ENCODE measurements at places on chromosomes 1 and 21.
A peak's percentile ranks its signal among the peaks of the same experiment; 100 is the strongest.

- no peak for DNase-seq
These were observed 54.4 kb downstream of the SYT6 start for GRCh38 chr1:114099268-114099667.

DNA sequence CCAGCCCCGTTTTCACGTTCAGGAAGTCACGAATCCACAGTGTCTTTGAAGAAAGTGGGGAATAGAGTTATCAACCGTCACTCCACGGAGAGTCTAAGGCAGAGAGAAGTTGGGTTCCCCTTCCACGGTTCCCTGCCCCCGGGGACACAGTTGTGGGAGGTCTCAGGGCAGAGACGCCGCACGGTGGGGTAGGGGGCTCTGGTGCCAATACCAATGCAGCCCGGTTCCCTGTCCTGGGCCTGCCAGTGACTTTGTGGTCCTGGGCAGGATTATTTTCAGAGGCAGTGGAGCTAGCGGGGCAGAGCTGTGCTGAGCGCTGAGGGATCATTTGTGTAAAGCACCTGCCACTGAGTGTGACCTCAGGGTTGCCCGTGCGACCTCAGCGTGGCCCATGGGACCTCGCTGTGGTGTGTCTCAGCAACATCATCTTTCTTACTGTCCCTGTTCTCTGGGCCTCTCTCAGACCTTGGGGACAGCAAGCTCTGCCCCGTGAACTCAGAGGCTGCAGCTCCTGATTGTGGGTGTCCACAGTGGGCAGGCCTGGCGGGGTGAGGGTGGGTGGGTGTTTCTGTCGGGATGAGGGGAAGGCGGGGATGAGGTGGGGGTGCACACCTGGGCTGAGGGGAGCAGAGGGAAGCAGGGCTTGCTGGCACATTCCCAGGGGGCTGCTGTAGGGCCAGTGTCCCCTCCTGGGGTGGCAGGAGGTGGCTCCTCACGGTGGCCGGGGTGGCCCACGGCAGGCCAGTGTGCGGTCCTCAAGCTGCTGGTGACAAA is 65.2 kb downstream of the AGPAT3 start:
- DNase-seq = no peak

GRCh38 chr1:14296795-14297194 is 301.7 kb upstream of the KAZN start:
- DNase-seq = no peak

GRCh38 chr1:228158151-228159007 is 7.2 kb upstream of the IBA57 start:
- DNase-seq = no peak

- DNase-seq = no peak
These were observed 55.9 kb upstream of the PTGFRN start for GRCh38 chr1:116853680-116854402.

DNA sequence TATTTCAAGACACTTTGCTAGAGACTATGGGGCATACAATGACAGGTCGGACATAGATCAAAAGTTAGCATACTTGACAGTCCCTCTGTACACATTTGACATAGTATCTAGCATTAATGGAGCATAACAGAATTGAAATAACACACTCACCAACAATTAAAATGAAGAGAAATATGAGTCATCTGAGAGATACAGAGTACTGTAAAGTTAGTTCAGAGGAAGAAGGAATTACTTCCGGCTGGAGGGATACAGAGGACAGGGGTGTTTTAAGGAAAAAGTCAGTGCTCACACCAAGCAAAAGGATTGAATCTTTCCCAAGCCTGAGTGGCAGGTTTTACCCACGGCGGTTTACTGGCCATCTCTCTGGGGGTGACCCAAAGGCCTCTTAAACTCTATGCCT is 2.4 kb downstream of the ZMYND12 start:
- DNase-seq = no peak

DNA sequence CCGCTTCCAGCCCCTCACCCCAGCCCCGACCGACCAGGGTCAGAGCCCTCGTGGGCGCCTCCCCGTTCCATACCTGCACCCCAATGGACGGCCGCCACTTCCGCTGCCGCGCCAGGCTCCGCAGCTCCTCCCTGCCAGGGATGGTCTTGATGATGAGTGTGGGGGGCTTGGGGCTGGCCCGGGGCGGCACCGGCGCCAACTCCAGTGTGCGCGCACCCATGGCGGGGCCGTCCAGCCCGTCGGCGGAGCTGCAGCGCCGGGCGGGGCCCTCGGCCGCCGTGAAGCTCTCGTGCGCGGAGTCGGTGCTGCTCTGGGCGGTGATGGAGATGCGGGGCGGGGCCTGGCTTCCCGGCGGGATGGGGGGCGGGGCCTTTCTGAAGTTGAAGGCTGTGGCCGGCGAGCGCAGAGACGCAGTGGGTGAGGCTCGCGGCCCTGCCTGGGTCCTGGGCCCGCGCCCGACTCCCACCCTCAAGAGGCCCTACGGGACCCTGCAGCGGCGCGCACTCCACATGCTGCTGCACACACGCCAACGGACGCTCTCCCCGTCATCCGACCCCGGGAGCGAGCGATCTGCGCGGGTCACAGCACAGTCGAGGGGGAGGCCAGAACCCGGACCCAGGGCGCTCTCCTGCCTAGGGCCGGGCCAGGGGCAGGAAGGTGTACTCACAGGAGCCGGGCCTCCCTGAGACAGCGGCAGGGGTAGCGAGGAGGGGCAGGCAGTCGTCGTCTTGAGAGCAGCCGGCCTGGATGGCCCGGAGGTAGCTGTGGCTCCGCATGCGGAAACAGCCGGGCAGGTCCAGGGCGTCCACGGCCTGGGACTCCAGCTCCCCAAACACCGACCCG is 26.1 kb upstream of the SMIM12 start:
- DNase-seq = peak; percentile 16

DNA sequence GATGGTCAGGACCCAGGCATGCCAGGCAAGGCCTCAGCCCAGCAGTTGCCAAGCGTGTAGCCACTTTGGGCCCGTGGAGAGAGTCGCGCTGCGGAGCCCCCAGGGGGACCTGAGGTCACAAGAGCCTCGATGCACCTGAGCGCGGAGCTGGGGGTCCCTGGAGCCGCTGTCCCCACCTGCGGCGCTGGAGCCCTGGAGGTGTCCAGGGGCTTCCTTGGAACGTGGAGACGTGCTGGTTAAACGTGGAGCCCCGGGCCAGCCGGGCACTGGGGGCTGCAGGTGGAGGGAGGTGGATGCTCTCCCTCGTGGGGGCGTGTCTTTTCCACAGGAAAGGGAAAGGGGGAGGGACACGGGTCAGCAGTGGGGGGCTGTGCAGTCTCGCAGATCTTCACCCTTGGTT is 3.1 kb downstream of the PLCH2 start:
- no peak for DNase-seq

GRCh38 chr1:93576746-93577145 is 104.9 kb downstream of the BCAR3 start:
- no peak for DNase-seq

DNA sequence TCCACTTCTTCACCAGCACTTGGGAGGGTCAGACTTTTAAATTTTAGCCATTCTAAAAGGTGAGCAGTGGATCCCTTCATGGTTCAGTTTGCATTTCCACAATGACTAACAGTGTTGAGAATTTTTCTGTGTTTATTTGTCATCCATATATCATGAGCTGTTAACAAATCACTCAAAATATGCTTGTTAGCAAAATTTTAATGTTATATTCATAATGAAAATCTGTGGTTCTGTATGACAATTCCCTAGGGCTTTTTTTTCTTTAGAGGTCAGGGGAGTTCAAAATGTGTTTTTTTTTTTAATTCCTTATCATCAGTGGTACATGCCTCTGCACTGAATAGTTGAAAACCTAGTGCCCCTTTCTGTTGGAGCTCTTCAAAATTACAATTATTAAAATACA is 682.2 kb upstream of the ADGRL2 start:
- no peak for DNase-seq

DNA sequence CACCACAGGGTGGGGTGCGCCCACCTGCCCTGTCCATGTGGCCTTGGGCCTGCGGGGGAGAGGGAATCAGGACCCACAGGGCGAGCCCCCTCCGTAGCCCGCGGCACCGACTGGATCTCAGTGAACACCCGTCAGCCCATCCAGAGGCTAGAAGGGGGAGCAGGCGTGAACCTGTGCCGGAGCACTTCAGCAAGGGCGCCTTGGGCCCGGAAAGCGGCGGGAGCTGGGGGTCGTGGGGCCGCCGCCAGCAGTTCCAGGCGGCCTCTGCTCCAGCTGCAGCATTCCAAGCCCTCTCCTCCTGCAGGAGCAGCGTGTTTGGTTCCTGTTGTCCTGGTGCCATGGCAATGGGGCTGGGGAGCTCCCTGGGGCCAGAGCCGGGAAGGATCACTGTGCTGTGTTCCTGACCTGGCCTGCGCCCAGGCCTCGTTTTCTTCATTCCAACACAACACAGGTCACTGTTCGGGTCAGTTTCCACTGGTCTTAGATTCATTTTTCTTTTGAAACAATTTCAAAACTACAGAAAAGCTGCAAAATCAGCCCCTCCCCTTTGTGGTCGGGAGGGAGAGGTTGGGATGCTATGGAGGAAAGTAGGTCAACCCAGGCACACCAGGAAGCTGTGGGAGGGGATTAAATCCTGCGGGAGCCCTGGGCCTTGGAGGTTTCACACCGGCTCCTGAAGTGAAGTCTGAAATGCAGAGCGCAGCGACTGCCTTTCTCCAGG is 18.8 kb downstream of the SLX9 start:
- no peak for DNase-seq

DNA sequence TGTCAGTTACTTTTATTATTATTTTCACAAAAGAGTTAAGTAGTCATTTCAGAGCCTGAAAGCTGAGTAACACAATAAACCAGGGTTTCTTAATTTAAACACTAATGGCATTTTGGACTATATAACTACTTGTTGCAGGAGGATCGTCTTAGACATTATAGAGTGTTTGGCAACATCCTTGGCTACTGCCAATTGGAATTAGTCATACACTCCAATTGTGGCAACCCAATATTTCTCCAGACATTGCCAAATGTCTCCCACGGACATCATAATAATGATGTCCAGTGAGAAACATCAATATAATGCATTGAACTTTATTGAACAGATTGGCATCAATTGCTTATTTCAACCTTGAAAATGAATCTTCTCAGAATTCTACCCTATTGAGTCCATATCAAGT is 441.9 kb upstream of the ADGRL4 start:
- DNase-seq = no peak

DNA sequence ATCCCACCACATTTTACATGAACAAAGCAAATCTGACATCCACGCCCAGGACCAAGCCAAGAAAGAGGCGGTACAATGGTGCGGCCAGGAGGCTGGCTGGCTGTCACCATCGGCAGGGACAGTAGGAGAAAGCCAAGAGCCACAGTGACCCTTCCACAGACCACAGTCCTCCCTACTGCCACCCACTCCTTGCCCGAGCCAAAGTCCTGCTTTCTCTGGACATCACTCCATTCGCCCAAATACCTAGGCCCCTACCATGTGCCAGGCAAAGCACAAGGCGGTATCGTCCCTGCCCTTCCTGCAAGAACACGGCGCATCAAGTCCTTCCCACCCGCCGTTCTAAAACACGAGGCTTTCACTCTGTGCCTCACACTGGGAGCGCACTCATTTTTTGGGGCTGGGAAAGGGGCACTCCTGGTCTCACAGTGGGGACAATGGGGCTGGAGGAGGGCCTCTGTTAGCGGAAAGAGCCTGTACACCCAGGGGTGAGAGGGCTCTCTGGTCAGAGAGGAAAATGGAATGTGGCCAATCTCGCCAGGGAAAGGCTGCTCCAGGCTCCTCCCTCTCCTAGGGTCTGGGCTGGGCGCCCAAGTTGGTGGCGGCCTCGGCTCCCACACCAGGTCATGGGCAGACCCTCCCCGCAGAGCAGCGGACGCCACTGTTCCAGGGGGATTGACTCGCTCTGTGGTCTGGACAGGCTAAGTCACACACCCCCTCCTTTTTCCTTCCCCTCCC is 26.5 kb downstream of the SSBP3 start:
- no peak for DNase-seq

DNA sequence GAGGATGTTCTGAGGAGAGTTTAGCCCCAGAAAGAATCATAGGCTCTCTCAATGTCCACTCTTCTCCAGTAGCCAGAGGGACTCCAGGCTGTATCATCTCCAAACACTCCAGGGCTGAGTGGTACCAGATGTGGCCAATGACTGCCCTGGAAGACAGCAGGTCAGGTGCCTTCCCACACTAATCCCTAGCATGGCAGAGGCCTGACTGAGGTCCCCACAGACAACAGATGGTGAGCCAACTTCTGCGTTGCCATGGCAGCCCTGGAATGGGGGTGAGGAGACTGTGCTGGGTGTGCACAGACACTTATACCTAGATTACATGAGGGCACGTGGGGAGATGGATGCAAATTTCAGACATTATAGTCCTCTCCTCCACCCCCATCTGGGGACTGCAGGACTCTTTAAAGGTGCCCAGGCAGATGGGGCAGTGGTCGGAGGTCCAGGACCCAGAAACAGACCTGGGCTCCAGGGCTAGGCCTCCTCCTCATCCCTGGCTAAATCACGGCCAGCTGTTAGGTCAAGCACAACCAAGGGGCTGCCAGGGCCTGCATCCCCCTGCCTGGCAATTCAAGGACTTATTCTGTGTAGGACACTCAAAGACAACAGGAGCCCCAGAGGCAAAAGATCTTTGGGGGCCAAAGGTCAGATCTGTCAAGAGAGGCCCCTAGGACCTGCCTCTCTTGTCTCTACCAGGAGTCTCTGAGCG is 42.9 kb downstream of the CAMK2N1 start:
- DNase-seq = no peak

DNA sequence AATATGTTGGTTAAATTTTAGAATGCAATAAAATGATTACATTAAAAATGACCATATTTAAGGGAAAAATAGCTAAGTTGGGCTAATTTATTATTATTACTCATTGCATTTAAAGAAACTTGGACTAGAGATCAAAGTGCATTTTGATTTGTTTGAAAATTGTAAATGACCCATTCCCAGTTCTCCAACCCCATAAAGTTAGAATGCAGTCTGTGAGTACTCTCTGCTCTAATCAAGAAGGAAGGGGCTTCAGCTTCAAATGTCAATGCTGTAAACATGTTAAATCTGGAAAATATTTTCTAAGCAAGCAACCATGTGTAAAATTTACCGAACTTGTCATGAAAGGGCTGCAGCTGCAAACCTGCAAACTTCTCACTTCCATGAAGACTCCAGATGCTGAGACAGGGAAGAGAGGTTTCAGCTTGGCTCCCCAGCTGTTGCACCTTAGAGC is 232.7 kb downstream of the TTLL7 start:
- no peak for DNase-seq

DNA sequence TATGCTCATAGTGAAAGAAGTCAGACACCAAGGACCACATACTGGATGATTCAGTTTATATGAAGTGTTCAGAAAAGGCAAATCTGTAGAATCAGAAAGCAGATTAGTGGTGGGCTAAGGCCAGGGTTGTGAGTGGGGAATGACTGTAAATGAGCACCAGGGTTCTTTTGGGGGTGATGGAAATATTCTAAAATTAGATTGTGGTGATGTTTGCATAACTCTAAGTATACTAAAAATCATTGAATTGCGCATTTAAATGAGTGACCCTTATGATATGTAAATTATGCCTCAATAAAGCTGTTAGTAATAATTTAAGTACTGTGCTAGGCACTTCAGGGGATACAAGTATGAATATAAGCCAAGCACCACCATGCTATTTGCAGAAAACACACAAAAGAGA is 256.3 kb downstream of the TPR start:
- no peak for DNase-seq

DNA sequence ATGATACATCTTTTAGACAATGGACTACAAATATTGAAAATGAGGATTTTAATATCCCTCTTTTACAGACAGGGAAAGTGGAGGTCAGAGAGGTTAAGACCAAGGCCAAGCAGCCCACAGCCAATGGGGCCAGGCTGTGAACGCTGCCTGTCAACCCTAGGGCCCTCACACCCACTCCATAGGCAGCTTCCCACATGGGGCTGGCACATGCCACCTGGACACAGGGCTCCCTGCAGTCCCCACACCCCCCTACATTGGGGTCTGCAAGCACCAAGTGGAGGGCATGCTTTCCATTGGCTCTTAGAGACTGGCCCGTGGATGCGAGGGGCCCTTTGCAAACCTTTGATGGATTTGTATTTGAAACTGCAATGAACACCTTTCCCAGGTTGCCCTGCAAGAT is 348.5 kb upstream of the VAMP3 start:
- no peak for DNase-seq
